NCI-H446 (cell line): ENCODE measurements at places on chromosomes 12 and 14.

DNA sequence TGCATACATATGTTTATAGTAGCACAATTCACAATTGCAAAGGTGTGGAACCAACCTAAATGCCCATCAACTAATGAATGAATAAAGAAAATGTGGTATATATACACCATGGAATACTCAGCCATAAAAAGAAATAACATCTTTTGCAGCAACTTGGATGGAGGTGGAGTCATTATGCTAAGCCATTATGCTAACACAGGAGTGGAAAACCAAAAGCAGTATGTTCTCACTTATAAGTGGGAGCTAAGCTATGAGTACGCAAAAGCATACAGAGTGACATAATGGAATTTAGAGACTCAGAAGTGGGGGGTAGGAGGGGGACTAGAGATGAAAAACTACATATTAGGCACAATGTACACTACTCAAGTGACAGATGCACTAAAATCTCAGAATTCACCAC, 16.2 kb upstream of the SPTSSA start:
- DNase-seq, result no peak

DNA sequence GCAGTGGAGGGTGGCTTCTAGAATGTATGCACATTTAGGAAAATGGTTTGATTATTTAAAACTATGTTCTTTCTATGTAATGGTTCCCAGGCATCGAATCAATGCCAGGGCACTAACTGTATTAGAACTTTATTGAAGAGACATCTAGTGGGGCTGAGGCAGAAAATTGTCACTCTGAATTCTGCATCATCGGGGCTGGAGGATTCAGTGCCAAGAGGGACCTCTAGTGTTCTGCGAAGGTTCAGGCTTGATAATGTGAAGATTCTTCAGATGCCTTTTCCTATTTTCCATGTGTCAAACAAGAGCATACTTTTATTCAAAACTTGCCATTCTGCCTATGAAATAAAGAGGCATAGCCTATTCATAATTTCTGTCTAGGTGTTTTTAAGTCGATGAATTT, 146.3 kb downstream of the CAND1 start:
- DNase-seq, result peak; percentile 65

- no peak for DNase-seq
These were observed 15.8 kb downstream of the TCTN2 start for GRCh38 chr12:123686636-123687190.

DNA sequence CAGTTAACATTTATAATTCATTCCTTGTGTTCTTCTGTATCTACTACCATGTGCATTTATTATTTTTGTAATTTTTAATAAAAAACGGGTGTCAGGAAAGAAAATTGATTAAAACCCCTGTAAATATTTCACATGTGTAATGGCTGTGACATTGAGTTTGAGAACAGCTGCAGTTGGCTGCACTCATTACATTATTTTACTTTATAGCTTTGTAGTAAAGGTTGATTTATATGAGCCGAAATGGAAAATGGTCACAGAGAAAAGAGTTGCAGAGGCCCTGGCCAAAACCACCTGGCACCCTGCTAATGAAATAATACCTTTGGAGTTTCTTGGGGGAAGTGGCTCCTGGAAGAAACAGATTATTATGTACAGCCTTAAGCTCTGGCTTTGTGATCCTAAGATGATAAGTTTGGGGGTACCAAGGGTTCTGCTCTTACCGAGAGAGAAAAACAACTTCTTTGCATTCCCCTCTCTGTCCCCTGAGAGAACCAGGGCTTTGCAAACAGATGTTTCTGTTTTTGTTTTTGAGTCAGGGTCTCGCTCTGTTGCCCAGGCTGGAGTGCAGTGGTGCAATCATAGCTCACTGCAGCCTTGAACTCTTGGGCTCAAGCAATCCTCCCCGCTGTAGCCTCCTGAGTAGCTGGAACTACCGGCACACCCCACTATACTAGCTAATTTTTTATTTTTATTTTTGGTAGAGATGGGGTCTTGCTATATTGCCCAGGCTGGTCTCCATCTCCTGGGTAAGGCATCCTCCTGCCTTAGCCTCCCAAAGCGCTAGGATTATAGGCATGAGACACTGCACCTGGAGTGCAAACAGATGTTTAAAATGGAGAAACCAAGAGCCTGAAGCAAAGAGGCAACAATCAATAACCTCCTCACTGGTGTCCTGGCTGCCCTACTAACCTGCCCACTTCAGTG, 9.7 kb upstream of the DYNLL1 start:
- DNase-seq, result no peak

- DNase-seq, result no peak
These were observed 66.2 kb downstream of the PTGER2 start for GRCh38 chr14:52380294-52380693.

- no peak for DNase-seq
These were observed 99.4 kb upstream of the PLEKHA5 start for GRCh38 chr12:19030180-19030579.

DNA sequence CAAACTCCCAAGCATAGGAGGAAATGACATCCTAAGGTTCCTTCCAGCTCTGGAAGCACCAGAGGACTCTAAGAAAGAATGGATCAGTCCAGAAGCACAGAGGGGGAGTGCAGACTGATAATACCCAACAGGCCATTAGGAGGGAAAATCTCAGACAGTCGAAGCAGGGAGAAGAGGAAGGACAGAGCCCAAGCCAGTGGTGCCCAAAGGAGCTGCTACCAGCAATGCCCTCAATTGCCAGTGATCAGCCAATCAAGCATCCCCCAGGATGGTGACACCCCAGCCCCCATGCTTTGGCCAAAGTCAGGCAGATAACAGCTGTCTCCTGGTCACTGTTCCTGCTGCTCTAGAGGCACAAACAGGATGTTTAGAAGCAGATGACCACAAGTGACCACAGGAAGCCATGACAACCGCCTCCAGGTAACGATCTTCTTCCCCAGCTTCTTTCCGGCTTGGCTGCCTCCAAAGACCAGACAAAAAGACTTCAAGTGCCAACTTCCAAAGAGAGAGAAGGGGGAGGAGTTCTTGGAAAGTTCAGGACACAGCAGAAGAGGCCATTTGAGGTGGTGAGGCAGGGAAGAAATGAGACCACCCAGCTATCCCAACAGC, 16.2 kb downstream of the PXN start:
- no peak for DNase-seq

DNA sequence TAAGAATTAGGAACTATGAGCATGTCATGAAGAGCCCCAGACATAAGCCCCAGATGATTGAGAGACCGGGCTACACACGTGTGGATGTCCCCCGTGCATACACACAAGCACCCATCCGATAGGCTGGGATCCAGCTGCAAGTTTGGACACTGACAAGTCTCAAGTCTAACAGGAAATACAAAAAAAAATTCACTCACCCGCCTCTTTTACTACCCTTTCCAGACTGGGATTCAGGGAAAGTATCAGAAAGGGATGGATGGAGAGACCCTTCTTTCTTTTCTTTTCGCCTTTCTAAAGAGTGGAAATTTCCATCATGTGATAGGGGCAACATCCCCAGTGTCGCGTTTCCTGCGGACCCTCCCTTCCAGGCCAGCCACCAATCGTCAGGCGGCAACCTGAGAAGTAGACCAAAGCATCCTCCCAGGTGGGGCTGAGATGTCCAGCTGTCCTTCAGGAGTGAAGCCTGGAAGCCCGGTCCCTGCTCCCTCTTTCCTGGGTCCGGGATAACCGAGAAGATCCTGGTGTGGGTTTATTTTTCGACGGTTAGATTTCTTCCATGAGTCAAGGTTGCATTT, 6.4 kb upstream of the SLC38A4 start:
- no peak for DNase-seq

DNA sequence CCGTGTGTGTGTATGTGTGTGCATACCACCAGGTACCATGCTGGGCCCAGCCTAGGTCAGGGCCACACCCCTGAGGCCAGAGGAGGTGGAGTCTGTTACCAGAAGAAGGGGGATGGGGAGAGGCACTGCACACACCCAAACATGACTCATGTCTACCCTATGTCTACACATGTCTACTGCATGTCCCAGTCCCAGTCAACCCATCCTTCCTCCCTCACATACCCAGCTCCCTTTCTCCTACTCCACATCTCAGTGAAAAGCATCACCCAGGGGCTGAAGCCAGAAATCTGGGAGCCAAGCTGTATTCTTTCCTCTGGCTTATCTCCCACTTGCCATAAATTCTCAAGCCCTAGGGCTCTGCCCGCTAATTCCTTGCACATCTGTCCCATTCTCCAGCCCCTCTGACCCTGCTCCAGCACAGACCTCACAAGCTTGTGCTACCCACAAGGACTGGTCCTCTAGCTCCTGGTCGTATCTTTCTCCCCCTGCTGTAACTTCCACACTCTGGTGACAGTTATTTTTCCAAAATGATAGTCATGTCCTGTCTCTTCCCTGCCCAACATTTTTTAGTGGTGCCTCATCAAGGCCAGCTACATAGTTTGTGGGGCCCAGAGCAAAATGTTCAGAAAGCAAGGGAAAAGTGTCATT, 18.0 kb upstream of the APPL2 start:
- DNase-seq, result no peak

- DNase-seq, result no peak
These were observed 2.7 kb upstream of the ASPG start for GRCh38 chr14:104082807-104083206.

DNA sequence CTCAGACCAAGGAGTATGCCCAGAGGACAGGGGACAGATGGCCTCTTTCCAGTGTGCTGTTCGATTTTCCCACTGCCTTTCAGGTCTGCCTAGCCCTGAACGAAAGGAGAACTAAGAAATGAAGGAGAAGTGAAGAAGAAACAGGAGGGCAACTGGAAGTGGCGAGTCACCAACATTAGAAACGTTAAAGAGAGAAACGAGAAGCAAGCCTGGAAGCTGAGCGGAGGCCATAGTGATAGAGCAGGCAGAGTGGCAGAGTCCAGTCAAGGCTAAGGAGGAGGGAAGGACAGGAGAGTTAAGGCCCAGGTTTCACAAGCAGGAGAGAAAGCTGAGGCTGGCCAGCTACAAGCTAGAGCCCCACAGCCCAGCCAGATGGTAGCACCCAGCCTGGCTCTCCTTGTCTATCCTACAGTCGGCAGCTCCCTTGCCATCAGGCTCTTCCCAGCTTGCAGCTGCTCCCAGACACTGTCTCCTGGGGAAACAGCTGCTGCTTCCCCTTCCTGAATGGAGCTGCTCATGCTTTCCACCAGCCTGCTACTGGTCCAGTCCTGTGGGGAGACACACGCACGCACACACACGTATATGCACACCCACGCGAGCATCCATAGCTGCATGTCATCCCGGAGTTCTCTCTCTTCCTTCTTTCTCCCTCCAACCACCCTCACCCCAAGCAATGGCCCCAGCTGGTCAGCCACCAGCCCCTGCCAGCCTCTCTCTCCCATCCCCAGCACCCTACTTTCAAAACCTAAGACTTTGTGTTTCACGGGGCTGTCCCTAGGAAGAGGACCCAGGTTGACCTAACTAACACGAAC, 139.7 kb upstream of the CCND2 start:
- DNase-seq, result no peak

GRCh38 chr14:101489092-101489760, 72.1 kb upstream of the DIO3 start:
- no peak for DNase-seq

DNA sequence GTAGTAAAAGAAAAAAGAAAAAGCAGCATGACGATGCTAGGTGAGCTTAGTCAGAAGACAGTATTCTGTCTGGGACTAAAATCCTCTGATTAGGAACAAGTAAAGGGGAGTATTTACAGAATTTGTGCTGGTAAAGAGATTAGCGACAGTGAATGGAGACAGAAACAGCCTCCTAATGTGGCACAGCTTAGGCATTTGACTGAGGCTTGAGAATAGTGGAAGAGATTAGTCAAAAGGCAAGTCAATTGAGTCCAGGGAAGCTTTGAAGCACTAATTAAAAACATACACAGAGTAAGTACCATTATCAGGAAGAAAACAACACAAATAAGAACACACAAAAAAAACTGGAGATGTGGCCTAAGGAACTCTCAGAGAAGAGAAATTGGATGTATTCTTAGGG, 131.9 kb upstream of the CLEC14A start:
- no peak for DNase-seq

DNA sequence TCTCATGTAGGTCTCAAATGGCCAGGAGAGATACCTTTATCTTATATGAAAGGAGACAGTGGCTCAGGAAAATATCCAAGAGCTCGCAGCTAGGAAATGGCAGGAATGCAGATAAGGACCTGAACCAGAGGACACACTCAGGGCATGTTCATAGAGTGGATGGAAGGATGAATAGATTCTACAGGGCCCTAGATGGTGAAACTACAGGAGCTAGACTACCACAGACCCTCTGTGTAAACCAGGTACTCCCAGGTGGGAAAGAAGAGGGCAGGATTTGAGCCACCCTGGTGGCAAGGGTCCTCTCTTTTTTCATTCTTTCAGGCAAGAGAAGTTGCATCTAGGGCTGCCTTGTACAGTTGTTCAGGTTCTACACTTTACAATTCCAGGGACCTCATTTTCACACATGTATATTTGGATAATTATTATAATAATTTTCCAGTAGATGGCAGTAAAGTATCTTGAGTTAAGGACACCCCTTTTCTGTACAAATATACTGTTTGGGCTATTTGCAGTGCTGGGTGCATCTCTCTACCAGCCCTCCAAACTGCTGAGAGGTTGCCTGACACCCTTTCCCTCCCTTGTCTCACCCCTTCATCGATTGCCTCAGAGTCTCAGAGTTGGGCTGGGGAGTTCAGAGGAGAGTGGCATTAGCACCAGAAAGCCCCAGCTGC, 10.5 kb upstream of the ZDHHC22 start:
- no peak for DNase-seq

GRCh38 chr12:26748741-26749431, 84.1 kb downstream of the ITPR2 start:
- no peak for DNase-seq

- DNase-seq, result no peak
These were observed 200.5 kb downstream of the STXBP6 start for GRCh38 chr14:24849471-24849870.

DNA sequence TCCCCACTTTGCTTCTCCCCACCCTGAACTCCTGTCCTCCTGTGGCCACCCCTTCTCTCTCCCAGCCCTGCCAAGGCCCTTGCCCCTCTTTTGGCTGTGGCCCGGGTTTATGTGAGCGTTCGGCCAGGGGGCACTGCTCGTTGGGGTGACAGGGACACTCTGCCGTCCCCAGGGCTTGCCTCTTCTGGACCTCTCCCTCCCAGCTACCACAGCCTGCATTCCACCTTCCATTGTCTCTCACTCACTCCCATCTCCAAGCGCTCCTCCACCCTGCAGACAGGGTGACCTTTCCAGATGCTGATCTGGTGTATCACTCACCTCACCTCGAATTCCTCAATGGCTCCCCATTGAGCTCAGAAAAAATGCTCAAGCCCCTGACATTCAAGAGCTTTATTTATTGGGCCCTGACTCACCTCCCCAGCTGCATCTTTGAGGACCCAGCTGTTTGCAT, 1.4 kb downstream of the SERPINA9 start:
- no peak for DNase-seq

DNA sequence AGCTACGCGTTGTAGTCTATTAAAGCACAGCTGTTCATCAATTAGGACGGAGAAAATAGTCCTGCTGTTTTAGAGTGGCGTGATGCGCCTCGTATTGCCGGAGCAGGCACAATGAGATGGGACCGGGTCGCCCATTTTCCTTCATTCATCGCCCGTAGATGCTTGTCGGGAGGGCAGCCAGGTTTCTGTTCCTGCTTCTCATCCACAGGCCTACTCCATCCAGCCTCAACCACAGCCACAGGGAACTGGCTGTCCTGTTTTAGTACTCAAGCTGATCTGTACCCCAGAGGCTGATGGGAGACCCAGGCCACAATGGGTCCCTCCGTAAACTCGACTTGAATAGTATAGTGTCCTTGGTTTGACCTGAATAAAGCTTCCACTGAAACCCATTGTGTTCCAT, 264.0 kb downstream of the VRK1 start:
- DNase-seq, result no peak
